ENCODE measurements at places on chromosomes 1 and 21.
A peak's percentile ranks its signal among the peaks of the same experiment; 100 is the strongest.

- DNase-seq, result no peak
Measured at GRCh38 chr1:96771847-96772246, 50.3 kb downstream of the PTBP2 start.

GRCh38 chr21:41344146-41344545 is 17.7 kb upstream of the MX2 start:
- no peak for DNase-seq

DNA sequence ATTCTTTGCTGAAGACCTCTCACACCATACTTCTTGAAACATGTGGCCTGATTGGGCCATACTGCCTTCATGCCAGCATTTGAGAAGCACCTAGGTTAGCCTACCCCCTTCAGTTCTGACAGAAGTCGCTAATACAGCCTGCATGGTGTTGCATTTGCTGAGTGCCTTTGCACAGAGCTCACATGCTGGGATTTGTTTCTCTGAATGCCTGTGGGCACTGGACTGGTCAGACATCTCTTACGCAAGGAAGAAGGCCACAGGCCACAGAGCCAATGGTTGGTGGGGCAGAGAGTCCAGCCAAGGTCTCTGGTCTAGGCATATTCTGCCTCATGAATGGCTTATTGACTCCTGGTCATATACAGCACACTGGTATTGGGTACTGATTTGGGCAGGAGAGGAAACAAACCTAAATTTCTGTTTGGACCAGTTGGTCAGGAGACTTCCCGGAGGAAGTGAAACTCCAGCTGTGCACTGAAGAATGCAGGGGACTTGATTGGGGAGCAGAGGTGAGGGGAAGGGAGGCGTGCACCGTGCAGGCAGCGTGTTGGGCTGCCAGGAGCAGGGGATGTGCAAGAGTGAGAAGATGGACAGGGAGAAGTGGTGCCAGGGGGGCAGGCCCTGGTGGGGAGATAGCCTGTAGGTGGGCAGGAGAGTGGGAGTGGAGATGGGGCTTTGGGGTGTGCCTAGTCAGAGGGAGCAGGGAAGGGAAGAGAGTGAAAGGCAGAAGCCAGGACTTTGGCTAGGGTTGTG is 18.1 kb downstream of the URB2 start:
- no peak for DNase-seq

GRCh38 chr1:23909412-23909811 is 3.8 kb downstream of the CNR2 start:
- DNase-seq, result no peak

GRCh38 chr1:172429331-172430127 is 9.0 kb downstream of the C1orf105 start:
- DNase-seq, result no peak

DNA sequence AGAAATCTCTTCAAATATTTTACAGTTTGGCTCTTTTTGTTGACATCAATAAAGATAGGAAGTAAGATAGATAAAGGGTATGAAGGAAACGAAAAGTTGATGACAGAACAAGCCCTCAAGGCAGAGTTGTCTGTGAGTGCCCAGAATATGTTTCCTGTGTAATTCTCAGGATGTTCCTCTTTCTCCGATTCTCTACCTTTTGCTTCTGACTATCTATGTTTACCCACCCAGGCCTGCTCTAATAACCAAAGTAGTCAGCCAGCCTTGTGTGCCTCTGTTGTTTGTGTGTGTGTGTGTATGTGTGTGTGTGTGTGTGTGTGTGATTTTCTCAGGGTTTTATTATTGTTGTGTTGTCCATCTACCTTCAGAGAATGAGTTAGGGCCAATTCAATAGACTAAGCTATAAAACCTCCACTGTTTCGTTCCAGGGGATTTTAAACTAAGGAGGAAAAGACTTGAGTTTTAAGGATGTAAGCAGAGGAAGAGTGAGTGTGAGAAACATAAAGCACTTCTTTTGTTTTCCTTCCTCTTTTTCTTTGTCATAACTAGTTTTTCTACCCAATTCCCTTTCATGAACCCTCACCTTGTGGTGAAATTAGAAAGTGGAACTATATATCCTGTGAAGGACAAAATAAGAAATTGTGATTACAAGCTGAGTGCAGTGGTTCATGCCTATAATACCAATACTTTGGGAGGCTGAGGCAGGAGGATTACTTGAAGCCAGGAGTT is 627.4 kb upstream of the NR5A2 start:
- DNase-seq, result no peak

GRCh38 chr1:208641579-208642280 is 397.5 kb upstream of the PLXNA2 start:
- DNase-seq, result no peak

DNA sequence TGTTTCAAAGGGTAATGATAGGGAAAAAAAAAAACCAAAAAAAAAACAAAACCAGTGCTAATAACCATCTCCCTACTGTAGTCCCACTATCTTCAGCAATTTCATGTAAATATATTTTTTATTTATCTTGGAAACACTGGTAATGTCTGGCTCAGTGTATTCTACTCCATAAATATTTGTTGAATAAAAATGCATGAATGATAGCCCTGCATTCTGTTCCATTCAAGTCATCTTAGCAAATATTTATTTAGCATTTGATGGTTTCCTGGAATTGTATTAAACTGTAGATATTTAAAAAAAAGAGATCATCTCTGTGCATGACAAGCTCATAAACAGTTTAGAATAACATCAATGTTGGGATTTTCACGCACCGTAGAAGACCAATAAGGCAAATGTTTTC is 24.2 kb downstream of the IL23R start:
- DNase-seq, result no peak

DNA sequence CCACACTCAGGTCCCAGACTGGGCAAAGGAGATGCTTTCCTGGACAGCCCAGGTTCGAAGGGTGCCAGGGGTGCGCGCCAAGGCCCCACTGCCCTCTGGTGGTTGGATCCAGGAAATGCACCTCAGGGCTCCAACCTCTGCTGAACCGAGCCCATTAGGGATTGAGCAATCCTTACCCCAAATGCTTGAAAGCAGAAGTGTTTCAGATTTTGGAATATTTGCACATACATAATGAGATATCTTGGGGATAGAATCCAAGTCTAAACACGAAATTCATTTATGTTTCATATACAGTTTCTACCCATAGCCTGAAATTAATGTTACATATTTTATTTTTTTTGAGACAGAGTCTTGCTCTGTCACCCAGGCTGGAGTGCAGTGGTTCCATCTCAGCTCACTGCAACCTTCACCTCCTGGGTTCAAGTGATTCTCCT is 57.4 kb downstream of the SLC9A1 start:
- DNase-seq, result peak; percentile 12

- DNase-seq, result peak; percentile 53
Measured at GRCh38 chr1:167904652-167905130, 9.2 kb downstream of the ADCY10 start.

- DNase-seq, result no peak
Measured at GRCh38 chr1:99735852-99736251, 30.6 kb downstream of the FRRS1 start.

- DNase-seq, result no peak
Measured at GRCh38 chr1:225559326-225559725, 93.6 kb downstream of the ENAH start.

DNA sequence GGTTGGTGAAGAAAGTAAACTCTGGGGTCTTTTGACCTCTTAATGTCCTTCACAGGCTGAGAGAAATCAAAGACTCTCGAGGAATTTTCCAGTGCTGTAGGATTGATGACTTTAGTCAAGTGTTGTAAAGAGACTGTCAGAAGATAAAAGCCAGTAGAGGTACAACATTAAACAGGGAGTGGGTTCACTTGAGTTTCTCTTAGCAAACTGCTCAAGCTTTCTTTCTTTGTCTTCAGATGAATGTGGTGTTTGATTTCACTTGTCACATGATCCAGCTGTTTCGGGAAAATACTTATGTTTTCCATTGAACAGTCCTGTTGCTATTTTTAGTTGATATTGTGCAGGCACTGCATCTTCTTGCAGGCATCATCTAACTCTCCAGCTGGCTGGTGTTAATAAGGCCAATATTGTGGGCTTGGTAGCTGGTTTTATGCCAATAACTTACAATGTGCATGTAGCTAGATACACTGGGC is 45.6 kb downstream of the XCL2 start:
- DNase-seq, result no peak

- no peak for DNase-seq
Measured at GRCh38 chr1:50424884-50425375, 1.7 kb upstream of the DMRTA2 start.

Measured in AG04449 (cell line).